ENCODE measurements at places on chromosomes 2 and 18.

GRCh38 chr2:167942366-167943081 is 304.9 kb downstream of the STK39 start:
- no peak for DNase-seq

- DNase-seq, result no peak
These were observed 165.2 kb downstream of the DYSF start for GRCh38 chr2:71618327-71619113.

DNA sequence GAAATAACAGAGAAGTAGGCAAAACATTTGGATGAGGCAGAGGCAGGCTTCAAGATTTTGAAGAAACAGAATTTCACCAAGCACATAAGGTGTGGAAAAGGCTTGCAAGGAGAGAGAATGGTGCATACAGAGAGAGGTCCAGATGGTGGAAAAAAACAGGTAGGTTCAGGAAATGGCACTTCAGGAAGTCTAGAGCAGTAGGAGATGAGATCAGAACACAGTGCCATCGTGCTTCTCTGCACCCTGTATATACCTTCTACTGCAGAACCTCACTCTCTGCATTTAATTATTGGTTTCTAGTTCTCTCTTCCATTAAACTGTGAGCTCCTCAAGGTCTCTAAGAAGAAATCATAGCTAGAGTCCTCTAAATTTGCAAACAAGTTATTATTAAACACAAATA is 2.4 kb downstream of the PAIP2B start:
- DNase-seq, result no peak

- DNase-seq, result no peak
These were observed 17.4 kb downstream of the KCNIP3 start for GRCh38 chr2:95314598-95314963.

GRCh38 chr2:108404784-108405397 is 27.1 kb downstream of the SULT1C4 start:
- DNase-seq, result no peak

- no peak for DNase-seq
These were observed 2059.4 kb upstream of the CELF4 start for GRCh38 chr18:39624961-39625360.

DNA sequence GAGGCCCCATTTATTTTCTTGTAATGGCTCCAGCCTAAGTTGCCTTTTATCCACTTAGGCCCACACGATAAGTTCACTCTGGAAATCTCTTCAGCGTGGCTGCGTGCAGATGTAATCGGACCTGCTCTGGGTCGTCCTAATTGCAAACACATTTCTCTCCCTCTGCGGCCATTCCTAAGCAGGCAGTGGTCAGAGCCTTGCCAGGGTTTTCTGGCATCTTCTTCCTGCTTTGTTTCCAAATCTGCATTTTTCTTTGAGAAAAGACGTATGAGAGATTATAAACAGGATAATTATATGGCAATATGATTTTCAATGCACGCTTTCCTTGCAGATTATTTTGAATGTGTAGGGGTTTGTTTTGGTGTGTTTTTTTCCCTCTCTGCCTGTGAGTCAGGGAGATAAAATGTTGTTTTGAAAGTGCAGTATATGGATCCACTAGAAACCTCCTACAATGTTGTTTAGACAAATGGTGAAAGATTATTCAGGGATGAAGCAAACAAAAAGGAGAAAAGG is 239.4 kb upstream of the TANK start:
- no peak for DNase-seq

- no peak for DNase-seq
These were observed 85.3 kb downstream of the MEMO1 start for GRCh38 chr2:31925517-31925916.

GRCh38 chr2:235591231-235591730 is 97.4 kb downstream of the AGAP1 start:
- no peak for DNase-seq

GRCh38 chr2:234917211-234917975 is 34.4 kb upstream of the SH3BP4 start:
- DNase-seq, result no peak

- no peak for DNase-seq
These were observed 21.7 kb downstream of the ASPRV1 start for GRCh38 chr2:69939722-69940121.

- DNase-seq, result no peak
These were observed 103.9 kb upstream of the DCC start for GRCh38 chr18:52236131-52236530.

DNA sequence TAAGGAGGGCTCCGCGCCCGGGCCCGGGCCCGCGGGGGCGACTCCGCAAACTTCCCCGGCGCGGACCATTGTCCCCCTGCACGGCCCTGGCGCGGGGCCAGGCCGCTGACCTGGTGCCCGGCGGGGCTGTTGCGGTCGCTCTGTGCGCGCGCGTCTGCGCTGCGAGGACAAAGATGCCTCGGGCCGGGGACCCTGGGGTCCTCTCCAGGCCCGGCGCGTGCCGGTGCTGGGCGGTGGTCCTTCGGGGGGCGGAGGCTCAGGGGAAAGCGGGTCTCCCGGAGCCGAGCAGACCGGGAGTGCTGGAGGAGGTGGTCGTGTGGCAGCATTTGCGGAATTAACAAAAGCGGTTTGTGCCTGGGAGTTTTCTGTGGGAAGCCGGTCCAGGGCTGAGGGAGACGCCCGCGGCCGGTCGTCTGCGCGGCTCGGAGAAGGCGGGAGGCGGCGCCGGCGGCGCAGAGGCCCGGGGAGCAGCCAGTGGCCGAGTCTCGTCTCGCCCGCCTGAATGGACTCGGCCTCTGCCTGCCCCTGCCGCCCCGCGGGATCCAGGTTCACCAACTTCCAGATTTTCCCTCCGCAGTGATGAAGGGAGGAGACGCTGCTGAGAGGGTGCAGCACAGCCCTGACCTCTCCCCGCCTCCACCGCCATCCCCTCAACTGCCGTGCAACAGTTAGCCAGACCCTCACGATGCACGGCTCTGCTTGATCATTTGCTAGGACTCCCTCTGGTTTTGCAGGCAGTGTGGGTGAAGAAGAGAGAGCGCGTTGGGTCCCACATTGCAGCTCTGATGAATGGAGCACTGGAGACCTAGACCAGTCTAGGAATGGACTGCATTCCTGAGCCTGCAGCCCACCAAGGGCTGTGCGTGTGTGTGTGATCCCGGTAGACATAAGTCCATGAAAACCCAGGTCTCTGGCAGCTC is 705 bp downstream of the EFR3B start:
- no peak for DNase-seq

- no peak for DNase-seq
These were observed 710 bp downstream of the DUSP19 start for GRCh38 chr2:183079139-183079775.

GRCh38 chr2:168814939-168815907 is 12.8 kb downstream of the NOSTRIN start:
- DNase-seq, result no peak

DNA sequence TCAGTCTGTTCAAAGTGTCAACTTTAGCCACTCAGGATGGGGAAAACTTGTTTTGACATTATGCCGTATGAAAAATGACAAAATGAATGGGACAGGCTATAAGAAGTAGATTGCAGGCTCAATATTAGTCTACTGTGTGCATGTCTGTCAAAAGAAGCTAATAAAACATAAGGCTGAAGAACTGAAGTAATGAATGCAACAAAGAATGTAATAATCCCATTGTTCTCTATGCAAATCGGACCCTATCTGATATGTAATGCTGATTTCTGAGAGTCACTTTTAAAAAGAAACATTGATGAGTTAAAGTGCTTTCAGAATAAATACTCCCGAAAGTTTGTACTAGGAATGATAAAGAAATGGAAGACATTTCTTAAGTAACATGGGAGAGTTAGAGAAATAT is 172.2 kb downstream of the DLGAP1 start:
- no peak for DNase-seq

- DNase-seq, result no peak
These were observed 165.9 kb downstream of the DYSF start for GRCh38 chr2:71619230-71619741.

DNA sequence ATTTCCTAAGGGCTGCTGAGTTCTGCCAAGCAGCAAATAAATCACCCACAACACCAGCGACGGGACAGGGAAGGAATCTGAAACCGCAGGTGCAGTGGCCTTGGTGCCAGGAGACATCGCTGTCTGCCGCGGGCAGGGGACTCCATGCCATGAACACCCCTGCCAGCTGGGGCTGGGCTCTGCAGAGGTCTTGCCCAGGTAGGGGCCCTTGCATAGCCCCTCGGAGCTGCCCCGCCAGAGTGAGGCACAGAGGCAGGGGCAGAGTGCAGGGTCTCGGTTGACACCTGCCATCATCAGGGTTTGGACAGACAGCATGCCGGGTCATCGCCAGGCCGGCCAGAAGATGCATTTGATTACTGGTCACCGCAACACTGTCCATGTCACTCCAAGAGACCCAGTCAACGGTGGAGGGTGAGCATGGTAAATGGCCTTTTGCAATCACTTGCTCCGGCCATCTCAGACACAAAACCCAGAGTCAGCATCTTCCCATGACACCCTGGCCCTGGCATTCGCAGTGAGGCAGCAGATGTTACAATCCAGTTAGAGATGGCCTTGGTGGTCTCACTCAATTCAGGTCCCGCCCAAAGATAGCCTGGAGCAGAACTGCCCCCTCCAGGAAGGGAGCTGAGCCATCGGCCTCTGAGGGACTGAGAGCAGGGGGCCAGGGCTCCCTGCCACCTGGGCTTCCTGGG is 255.4 kb downstream of the NDUFA10 start:
- DNase-seq, result no peak

DNA sequence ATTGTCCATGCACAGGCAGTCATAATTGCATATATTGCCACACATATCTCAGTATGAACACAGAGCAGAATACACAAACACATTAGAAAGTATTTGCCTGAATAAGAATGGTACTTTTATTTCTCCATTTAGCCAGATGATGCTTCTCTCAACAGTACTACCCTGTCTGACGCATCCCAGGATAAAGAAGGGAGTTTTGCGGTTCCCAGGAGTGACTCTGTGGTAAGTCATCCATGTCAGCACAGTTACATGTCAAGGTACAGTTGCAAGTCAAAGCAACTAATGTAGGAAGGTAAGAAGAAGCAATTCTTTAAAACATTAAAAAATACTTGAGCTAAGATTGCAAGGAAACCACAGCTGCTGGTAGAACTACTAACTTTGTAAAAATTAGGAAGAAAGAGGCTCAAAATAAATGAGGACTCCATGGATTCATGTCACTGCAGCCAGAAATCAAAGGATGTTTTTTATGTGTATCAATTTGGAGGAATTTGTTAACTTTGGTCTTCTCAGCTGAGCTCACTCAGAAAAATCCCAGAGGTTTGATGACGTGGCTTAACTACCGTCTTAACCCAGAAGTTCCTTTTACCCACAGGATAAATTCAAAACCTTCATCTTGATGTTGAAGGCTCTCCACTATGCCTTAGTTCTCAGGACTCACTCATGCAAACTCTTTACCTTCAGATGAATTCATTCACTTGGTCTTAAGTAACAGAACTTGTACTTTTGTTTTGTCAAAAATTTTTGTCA is 130.3 kb downstream of the ARHGAP28 start:
- DNase-seq, result no peak

GRCh38 chr2:20180676-20181648 is 44.0 kb downstream of the SDC1 start:
- no peak for DNase-seq

- DNase-seq, result no peak
These were observed 100.7 kb upstream of the STK39 start for GRCh38 chr2:168348076-168348475.

Data from CMK (cell line).